ENCODE measurements at places on chromosomes 2 and 18. TPM values are rescaled to one million over a fixed set of nuclear protein-coding genes. Genes with fewer than 3 reads are reported as not detected.
A peak's percentile ranks its signal among the peaks of the same experiment; 100 is the strongest.

The NAT8 gene
- not detected for total RNA-seq

The COL4A4 gene
- under 0.01 TPM for total RNA-seq

The KRTCAP3 gene
- not detected for total RNA-seq

The CD226 gene
- under 0.01 TPM for total RNA-seq

GRCh38 chr2:29295845-29296244, 180.6 kb downstream of the CLIP4 start:
- DNase-seq: no peak

GRCh38 chr2:98632351-98632750, 24.0 kb downstream of the UNC50 start:
- DNase-seq: no peak

GRCh38 chr2:25247792-25248512, 79.6 kb upstream of the POMC start:
- no peak for DNase-seq

- no peak for DNase-seq
Measured at GRCh38 chr2:56337342-56337741, 153.6 kb downstream of the CCDC85A start.

DNA sequence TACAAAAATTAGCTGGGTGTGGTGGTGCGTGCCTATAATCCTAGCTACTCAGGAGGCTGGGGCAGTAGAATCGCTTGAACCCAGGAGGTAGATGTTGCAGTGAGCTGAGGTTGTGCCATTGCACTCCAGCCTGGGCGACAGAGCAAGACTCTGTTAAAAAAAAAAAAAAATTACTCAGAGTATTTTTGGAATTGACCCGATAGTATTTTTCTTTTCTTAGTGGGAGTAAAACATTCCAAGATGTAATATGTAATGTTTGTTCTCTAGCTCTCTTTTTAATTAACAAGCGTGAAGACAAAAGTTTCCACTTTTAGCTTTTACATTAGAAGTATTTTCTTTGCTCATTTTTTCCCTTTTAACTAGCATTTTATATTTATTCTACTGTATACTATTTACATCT, 12.0 kb upstream of the TMEM18 start:
- no peak for DNase-seq

- DNase-seq: no peak
Measured at GRCh38 chr2:88148929-88149438, 21.1 kb upstream of the FABP1 start.

DNA sequence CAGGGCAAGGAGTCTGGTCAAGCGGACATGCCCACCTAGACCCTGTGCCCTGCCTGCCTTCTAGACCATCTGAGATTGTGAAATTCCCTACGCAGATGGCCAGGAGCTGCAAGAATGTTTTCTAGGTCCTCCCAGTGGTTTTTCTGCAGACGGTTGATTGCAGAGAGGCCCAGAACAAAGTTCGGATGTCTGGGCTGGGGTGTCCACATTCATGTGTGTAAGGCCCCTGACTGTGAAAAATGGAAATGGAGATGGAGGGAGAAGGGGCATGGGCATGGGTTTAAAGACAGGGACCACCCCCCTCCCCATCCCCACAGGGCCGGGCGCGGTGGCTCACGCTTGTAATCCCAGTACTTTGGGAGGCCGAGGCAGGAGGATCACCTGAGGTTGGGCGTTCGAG, 11.8 kb downstream of the ARHGAP25 start:
- no peak for DNase-seq

DNA sequence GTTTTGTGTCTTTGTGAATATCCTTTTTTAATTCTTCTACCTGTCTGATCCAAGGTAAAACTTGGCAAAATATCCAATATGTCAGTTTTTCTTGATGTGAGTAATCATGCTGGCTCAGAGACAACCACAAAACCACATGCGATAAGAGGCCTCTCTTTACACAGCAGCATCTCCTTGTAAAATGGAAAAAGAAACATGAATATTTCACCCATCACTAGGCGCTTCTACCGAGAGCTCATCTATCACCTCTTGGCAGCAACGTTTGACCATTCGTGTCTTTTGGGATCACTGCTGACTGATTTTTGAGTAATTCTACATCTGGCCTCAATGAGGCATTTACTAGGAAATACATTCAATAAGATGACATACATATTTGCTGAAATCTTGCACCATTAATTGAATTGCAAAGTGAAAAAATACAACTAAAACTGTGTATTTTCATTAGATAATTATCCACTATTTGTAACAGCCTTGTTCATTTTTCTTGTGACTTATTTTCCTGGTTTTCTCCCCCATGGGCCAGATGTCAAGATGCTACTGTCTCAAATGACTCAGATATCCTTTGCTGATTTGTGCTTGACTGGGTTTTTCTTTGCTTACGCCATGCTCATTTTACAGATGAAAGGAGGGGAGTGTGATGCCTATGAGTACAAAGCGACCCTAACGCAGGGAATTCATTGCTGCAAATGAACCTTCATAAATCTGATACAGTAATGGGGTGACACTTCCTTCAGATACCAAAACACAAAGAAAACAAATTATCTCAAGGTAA, 467.5 kb downstream of the FBXO15 start:
- no peak for DNase-seq

DNA sequence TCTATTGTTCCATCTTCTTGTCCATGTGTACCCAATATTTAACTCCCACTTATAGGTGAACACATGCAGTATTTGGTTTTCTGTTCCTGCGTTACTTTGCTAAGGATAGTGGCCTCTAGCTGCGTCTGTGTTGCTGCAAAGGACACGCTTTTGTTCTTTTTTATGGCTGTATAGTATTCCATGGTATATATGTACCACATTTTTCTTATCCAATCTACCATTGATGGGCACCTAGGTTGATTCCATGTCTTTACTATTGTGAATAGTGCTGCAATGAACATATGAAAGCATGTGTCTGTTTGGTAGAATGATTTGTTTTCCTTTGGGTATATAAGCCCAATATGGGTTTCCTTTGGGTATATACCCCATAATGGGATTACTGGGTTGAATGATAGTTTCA, 77.3 kb upstream of the MMADHC start:
- DNase-seq: no peak

DNA sequence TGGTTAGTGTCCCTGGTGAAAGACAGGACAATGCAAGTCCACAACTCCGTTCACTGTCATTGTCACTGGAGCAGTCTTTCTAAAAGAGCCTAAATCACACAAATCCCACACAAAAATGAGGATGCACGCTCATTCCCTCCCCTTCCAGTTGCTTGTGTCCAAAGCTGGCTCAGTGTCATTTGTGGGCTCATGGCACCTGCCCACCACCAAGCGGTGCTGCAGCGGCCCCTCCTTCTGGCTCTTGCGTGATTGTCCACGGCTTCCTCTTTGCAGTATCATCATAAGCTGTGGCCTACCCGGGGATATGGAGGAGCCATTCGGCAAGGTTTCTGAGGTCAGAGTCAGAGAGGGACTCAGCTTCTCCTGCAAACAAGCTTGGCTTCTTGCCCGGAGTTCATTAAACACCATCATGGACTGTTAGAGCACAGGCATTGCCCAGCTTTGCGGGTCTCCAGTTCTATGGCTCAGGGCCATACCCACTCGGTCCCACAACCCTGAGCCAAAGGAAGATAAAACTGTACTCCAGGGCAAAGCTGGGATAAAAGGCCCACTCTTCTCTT, 179.4 kb upstream of the AGAP1 start:
- DNase-seq: no peak

- no peak for DNase-seq
Measured at GRCh38 chr2:58971511-58972360, 730.6 kb upstream of the FANCL start.

DNA sequence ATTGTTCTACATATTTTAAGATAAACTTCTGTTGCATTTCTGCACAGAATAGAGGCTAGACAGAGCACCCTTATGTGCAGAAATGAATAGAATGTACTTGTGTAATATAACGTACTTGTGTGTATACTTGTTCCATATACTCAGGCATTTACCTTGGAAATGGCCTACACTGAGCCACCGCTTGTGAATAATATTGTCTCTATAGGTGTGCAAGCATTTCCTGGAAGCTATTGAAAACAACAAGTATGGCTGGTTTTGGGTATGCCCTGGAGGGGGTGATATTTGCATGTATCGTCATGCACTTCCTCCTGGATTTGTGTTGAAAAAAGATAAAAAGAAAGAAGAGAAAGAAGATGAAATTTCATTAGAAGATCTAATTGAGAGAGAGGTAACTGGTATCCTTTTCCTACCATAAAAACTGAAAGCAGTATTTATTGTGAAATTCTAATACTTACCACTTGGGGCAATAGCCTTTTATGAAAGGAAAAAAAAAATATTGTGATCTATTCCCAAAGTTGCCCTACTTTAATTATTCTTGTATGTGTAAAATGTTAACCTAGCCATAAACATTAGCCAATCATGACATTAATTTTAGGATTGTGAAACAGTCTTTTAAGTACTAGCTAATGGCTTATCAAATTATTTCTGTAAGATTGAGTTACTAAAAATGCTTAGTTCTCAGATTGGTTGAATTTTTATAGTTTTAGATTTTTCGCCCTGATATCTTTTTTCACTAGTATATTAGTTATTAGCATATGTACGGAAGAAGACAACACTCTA, 18.0 kb downstream of the ZC3H15 start:
- DNase-seq: no peak

DNA sequence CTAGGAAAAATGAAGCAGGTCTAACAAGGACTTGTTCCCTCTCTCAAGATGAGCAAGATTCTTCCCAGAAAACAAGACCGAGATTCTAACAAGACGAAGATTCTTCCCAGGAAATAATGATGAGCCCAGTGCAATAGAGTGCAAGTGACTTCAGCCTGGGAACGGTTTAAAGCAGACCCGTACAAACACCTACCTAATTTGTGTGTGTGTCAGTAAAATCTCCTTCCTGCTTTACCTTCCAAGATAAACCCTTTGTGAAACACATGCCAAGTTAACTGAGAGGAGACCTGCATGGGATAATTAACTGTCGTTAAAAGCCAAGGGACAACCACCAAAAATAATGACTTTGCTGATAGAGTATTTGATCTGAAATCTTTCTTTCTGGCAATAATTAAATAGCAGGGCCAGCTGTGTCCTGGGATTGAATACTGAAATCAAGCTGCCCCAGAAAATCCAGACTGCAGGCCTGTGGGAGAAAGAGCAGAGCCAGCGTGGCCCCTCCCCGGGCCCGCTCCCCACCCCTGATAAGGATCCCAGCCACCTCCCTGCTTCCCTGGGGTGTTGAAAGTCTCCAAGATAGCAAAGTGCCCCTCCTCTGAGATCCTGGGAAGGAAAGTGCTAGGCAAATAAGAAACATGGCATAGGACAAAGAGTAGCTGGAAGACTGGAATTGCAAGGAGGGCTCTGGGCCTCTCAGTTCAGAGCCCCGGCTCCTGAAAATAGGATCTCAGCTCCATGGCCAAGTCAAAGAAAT, 145.5 kb downstream of the CYP26B1 start:
- DNase-seq: no peak

DNA sequence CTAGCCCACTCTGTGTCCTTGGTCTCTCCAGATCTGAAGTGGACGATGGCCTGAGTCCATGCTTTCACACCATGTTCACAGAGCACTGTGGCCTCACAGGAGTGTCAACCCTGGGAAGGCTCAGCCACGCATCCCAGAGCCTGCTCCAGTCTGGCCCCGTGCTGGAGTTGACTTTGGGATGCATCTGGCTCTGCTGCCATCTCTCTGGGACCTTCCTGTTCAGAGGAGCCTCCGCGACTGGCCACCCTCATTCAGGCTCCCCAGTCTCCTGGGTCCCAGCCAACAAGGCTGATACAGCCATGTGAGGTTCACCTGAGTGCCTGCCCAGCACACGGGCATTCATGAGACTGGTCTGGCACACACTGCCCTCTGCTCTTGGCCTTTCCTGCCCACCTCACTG, 199.7 kb upstream of the RAB6C start:
- no peak for DNase-seq

DNA sequence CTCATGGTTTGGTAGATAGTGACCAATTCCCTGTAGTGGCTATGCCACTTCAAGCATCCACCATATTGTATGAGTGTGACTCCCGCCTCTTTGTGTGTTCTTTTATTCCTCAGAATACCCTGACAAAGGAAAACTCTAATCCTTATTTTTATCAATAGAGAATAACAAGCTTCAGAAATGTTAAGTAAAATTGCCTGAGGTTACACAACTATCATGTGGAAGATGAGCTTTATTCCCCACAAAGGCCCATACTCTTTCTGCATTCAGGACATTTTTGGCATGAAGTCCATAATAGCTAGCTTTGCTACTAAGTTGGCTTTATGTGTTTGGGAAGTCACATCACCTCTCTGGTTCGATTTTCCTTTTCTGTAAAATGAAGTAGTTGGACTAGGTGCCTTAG, 276.8 kb downstream of the PIK3C3 start:
- no peak for DNase-seq

DNA sequence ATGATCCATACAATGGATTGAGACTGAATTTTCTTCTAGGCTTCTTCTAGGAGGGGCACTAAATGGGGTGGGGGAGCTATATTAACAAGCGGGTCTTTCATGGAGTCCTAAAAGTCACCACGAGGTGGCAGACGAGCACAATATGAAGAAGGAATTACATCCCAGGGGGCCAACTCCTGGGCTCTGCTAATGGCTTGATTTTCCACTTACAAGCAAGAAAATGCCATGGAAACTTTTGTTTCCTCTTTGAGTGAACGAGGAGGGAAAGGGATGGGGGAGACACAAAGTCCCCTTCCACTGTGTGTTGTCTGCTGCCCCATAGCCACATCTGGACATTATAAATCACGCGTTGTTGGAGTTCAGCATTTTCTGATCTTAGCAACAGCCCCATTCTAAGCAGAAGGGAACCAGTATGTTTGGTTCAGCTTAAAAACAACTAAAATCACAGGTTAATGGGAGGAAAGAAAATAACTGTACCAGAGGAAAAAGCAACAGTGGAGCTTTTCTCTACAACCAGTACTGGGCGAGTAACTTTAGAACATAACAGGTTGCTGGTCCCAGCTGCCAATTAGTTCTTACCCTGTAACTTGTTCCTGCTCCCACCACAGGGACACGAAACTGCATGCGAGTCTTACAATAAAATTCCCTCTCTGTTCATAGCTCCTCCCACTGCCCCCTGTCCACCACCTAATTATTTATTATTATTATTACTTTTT, 285.0 kb upstream of the PARD3B start:
- peak; percentile 80 for DNase-seq

- no peak for DNase-seq
Measured at GRCh38 chr2:190657474-190658255, 8.8 kb downstream of the NAB1 start.

Data from glomerular endothelial cell (primary cell).